NCI-H2171 treated with DMSO at 0.1 percent for 48 hours (cell line): ENCODE measurements at places on chromosomes 7 and 10.

GRCh38 chr7:88761779-88762178, 2.3 kb downstream of the ZNF804B start:
- no peak for DNase-seq

DNA sequence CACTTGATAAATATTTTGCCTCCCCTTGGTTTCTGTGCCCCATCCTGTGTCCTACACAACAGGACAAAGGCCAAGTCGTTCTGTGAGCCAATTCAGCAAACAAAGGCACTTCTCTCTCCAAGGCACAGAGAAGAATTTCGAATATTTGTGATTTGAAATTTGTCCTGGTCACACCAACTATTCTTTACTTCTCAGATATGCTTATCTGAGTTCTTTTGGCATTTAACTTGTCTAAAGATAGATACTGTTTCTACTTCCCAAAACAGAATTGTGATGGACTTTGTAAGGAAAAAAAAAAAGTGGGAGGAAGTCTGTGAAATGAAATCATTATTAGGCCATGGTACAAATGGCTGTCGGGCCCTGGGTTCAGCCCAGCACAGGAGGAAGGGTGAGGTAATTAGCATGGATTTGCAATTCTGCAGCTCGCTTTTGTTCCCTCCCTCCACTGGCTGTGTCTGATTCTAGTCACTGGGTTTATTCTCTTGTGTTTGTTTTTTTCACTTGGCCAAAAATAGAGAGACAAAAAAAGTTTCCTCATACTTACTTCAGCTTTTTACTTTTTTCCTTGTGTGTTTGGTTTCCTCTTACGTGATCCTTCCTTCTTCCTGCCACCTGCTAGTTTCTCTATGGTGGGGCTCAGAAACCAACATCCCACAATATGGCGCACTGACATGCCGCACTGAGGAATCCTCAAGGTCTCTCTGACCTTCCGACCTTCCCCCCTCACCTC, 108.2 kb upstream of the MKLN1 start:
- DNase-seq: no peak

GRCh38 chr10:31754803-31755624, 173.6 kb downstream of the ARHGAP12 start:
- DNase-seq: no peak

GRCh38 chr7:35699796-35700305, 4.9 kb upstream of the HERPUD2 start:
- DNase-seq: peak; percentile 73

GRCh38 chr7:6621195-6622133, 6.1 kb downstream of the ZNF853 start:
- peak; percentile 42 for DNase-seq
